Activated T-cell treated with anti-CD3 and anti-CD28 coated beads for 24 hours (primary cell): ENCODE measurements at places on chromosomes 1 and 21.

- DNase-seq: no peak
These were observed 31.1 kb downstream of the PIGP start for GRCh38 chr21:37041706-37042271.

DNA sequence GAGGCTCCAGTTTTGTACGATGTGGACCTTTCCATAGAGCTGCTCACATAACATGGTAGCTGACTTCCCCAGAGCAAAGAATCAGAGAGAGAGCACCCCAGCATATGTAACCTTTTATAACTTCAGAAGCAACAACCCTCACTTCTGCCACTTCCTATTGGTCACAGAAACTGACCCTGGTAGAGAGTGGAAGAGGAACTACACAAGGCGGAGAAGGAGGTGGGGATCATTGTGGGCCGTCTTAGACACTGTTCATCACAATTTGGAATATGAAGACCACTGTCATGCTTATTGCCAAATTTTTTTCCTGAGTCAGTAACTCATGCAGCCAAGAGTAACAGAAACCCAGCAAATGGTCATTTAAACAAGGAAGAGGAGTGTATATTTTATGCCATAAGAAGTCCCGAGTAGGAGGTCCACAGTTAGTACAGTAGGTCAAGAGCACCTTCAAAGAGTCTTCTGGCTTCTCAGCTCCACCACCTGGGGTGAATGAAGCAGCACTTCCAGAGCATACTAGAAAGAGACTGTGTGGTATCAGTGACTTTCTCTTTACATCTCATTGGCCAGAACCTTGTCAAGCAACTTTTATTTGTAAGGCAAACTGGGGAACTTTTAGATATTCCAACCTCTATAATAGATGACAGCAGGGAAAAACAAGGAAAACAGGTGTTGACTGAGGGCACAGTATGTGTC lies 71.8 kb downstream of the ODF2L start:
- no peak for DNase-seq

- no peak for DNase-seq
These were observed 60.3 kb downstream of the RHOU start for GRCh38 chr1:228795596-228795995.

GRCh38 chr1:56901716-56902115 lies 47.1 kb downstream of the C8A start:
- DNase-seq: no peak

GRCh38 chr1:26694638-26695355 lies 1.0 kb upstream of the ARID1A start:
- DNase-seq: no peak

DNA sequence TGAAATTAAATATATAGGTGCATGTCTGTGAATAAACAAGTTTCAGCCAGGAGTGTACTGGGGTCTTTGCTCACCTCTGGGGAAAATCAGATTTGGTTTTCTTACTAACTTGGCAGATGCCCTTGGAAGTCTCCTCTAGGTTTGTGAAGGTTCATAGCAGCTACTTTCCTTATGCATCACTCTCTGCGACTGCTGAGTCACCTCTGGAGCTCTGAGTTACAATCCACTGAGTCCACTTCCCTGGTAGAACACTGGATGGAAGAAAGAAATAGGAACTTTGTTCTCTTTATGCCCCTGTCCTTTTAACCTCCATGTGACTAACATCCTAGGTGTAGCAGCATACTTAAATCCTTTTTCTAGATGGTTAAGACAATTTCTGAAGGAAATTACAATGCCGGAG lies 4.4 kb upstream of the FASLG start:
- no peak for DNase-seq

DNA sequence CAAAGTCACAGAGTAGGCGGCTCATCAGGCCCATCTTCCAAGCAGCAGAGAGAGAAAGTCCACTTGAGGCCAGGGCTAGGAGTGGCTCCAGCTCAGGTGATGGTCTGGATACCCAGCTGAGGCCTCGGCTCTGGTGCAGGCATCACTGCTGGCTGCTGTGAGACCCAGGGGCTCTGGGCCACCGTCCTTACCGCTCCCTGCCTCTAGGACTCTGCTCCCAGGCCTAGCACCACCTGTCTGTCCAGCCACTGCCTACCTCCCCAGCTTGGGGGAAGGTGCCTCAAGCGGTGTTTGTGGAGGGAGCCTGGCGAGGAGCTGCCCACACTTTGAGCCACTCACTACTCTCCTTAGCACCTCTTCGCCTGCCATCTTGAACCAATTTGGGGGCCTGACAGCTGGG lies 57.9 kb downstream of the DMRTB1 start:
- no peak for DNase-seq

GRCh38 chr1:179241530-179242097 lies 12.1 kb upstream of the ABL2 start:
- DNase-seq: no peak

DNA sequence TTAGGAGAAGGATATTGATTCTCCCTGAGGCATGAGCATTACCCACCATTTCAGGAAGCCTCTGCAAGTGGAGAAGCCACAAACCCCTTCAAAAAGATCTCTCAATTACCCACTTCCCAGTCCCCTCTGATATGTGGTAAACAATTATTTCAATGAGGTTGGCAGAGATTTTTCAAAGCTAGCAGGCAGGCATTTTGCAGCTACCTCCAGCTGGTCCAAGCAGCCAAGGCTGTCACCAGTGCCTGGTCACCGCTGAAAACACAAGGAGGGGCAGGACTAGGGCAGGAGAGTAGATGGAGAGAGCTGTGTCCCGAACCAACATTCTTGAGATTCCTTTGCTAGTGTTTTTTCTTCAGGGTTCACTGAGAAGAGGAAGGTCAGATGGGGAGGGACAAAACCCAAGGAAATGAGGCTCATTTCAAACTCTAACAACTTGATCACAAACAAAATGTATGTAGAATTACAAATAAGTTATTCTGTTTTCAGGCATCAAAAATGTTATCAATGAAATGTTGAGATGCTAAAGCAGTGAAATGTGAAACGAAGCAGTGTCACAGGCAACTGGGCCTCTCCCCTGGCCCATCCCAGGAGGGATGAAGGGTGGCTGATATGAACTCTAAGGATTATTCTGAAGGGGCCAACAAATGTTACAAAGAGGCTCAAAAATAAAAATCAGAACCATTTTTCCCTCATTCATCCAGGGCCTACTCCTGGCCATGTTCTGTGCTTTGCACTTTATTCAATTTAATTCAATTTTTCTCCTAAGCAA lies 22.3 kb downstream of the APP start:
- DNase-seq: no peak

DNA sequence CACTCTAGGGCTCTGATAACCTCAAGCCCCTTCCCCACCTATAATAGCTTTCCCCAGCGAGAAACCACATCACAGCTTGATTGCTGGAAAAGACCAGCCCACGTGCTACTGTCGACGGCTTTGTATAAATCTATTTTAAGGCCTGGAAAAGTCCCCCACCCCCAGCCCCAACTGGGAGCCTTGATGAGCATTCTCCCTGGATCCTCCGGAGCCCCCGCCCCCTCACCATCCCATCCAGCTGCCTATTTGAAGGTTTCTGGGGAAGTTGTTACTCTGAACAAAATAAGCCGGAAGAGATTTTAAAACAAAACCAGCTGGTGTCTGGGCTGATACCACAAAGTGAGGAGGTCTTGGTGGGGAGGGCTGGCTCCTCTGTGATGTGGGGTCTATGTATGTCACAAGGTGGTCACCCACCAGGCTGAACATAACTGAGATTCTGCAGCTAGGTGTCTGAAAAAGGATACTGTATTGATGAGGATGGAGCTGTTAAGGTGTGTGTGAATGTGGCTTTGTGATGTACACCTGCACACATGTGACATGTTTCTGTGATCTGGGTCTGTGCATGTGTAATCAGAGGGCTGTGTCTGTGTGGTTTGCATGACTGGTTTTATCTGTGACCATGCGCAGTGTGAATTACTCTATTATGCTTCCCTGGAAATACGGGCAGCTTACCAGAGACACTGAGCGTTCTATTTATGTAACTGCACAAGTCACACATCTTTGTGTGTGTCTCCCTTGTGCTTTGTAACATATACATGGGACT lies 25.0 kb downstream of the RIMS3 start:
- DNase-seq: no peak

- DNase-seq: no peak
These were observed at the start of gene NTNG1 for GRCh38 chr1:107140703-107141490. TSS of gene NTNG1 (plus strand) at chr1:107141039.

DNA sequence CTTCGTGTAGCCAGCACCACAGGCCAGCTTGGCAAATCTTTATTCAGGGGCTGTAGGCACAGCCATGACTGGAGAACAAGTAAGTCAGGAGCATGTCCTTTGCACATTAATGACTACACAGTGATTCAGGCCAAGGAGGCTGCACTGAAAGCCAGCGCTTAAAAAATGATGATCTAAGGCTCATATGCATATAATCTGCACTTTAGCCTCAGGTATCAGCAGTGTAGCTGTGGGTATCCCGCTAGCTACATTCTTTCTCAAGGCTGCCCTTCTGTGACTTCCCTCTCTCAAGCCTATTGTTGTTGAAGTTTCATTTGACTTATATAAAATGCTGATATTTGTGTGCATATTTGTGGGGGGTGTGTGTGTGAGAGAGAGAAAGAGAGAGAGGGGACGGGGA lies 62.6 kb upstream of the RGL1 start:
- DNase-seq: no peak

GRCh38 chr1:15029036-15029435 lies 124.5 kb upstream of the TMEM51 start:
- no peak for DNase-seq

DNA sequence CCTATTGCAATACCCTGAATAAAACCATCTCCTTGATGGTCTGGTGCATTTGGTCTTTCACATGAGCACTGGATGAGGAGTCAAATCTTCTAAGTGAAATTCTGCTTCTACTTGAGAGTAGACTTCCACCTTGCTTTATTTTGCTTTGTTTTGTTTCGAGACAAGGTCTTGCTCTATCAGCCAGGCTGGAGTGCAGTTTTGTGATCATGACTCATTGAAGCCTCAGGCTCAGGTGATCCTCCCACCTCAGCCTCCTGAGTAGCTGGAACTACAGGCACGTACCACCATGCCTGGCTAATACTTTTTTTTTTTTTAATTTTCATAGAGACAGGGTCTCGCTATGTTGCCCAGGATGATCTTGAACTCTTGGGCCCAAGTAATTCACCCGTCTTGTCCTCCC lies 65.8 kb upstream of the F3 start:
- no peak for DNase-seq

- no peak for DNase-seq
These were observed 1.8 kb downstream of the ZBED6 start for GRCh38 chr1:203797216-203797615.

DNA sequence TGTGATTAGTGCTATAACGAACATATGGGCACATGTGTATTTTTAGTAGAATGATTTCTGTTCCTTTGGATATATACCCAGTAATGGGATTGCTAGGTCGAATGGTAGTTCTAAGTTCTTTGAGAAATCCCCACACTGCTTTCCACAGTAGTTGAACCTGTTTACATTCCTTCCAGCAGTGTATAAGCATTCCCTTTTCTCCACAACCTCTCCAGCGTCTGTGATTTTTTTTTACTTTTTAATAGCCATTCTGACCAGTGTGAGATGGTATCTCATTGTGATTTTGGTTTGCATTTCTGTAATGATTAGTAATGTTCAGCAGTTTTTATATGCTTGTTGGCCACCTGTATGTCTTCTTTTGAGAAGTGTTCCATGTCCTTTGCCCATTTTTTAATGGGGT lies 81.8 kb upstream of the SLC44A3 start:
- no peak for DNase-seq

- DNase-seq: no peak
These were observed 15.9 kb downstream of the C1orf94 start for GRCh38 chr1:34192621-34193020.

DNA sequence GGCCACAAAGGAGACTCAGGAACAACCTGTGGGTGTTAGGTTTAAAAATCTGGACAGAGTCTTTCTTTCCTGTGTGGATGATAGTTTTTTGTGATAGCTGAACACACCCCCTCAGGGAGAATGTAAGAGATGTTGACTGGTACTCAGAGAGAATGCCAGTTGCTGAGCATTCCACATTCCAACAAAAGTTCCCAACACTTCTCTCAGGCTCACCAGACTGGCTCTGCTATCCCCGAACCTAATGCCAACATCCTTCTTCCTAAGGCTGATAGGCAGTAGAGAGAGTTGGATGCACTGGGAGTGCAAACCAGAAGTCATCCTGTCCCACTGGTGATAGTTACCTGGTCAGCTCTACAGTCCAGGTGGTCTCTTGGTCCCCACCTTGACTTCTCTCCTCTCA lies 28.7 kb upstream of the POU2F1 start:
- DNase-seq: no peak

DNA sequence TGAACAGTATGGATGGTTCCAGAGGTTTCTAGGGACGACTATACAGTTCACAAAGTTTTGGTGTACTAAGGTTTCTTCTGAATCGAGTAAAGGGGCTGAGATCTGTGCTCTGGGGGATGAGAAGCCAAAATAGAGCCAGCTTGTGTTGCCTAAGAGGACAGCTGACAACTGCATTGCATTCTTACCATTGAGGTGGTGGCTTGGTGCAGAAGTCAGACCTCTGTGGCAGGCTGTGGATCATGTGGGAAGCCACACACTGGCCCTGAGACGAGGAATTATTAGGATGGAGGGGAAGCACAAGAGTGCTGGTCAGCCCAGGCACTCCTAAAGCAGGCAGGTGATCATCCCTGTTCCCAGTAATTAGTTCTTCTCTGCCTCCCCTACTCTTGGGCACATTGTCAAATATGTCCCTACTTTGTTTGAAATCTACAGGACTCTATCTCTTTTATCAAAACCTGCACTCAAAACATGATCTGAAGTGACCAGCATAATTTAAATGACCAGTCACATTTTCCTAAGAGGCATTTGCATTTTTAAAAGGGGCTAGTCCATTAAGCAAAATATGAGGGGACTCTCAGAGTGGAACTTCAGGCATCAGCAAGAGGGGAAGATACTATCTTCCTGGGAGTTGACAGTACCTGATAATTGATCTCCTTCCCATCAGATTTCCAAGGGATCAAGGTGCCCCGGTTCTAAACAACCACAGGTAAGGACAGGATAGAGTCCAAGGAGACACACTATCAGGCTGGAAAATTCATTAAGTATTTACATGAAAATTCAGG lies at the start of gene FCRLB:
TSS of gene FCRLB (plus strand) at position 589 of the 782 bp plus-strand sequence. CDS start 1,129 bp downstream, outside the sequence.
- no peak for DNase-seq

GRCh38 chr1:198725090-198725489 lies 86.2 kb downstream of the PTPRC start:
- DNase-seq: no peak
